MCF 10A (cell line): ENCODE measurements at places on chromosomes 6 and 20. TPM values are rescaled to one million over a fixed set of nuclear protein-coding genes. Genes with fewer than 3 reads are reported as not detected.

DNA sequence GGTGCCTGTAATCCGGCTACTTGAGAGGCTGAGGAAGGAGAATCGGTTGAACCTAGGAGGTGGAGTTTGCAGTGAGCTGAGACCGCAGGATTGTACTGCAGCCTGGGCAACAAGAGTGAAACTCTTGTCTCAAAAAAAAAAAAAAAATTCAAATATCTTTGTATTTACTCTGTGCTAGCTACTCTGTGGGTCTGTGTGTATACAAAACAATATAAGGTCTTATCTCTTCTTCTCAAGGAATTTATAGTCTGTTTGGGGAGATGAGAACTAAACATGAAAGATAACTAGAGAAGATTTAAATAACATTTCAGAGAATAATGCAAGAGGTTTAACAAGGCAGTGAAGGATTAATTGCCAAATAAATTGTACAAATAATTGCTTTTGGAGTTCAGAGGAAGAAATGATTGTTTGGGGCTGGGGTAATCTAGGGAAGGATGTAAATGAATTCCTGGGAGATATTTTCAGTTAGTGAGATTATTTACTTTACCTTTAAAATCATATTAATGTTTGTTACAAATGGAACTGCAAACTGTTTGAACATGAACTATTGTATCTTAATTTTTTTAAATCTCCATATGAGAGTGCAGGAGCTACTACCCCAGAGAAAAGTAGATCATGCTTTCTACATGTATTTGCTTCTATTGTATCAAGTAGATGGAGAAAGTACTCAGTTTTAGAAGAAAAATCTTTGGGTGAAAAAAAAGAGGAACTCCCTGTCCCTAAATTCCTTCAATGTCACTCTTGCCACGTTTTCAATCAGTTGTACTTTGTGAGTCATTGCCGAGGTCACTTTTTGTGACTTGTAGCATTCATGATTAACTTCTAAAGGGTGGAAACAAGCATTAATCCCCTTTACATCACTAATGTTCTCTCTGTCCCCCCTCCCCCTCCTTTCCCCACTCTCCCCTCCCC, 39.0 kb downstream of the NCOA3 start:
- DNase-seq = no peak

DNA sequence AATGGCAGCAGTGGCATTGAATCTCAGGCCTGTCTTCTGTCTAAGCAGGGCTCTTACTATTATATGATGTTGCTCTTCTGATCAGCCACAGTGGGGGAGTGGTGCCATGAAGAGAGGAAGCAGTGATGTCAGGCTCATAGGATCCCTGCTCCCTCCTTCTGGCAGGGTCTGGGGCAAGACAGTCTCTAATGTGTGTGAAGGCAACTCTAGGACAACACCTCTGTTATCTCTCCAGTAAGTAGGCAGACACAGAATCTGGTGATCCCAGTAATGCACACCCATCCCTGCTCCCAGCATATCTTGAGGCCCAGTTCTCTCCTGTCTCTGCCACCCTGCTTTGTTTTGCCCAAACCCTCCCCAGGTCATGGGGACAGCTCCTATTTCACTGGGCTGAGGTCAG, 8.8 kb downstream of the C20orf202 start:
- DNase-seq = no peak

DNA sequence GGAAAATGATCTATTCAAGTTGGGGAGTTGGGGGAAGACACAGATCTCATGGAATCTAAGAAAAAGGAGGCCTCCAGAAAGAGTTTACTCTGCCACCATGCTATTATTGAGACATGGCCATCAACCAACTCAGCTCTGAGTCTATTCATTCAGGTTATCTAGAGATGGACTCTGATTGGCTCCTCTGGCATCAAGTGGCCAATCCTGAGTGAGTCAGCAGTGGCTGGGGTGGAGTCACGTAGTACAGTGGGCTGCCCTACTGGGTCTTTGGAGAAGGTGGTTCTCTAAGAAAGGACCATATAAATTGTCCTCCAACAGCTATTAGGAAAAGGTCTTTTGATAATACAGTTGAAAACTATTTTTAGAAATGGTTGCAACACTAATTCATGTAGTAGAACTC, 42.1 kb downstream of the LYRM2 start:
- peak; percentile 6 for DNase-seq

DNA sequence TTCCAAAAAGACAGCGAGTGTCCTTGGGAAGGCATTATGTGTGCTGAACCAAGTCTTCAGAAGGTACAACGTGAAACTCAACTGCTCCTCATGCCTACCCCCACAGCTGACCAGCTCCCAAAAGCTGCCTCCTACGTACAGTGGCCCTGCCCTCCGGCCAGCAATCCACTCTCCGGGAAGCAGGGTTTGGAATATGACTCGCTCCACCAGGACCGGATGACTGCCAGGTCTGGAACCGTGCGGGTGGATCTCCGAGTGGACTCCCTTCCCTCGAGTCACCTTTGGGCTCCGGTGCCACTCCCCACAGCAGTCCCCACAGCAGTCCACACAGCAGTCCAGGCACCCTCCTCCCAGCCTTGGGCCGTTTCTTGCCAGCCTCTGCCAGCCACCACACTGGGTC, 4.3 kb downstream of the ZBTB46 start:
- DNase-seq = no peak

GRCh38 chr6:134345789-134346188, 27.9 kb upstream of the SGK1 start:
- no peak for DNase-seq

UST gene
- total RNA-seq = 10.0 and 10.8 TPM in 2 replicates

DNA sequence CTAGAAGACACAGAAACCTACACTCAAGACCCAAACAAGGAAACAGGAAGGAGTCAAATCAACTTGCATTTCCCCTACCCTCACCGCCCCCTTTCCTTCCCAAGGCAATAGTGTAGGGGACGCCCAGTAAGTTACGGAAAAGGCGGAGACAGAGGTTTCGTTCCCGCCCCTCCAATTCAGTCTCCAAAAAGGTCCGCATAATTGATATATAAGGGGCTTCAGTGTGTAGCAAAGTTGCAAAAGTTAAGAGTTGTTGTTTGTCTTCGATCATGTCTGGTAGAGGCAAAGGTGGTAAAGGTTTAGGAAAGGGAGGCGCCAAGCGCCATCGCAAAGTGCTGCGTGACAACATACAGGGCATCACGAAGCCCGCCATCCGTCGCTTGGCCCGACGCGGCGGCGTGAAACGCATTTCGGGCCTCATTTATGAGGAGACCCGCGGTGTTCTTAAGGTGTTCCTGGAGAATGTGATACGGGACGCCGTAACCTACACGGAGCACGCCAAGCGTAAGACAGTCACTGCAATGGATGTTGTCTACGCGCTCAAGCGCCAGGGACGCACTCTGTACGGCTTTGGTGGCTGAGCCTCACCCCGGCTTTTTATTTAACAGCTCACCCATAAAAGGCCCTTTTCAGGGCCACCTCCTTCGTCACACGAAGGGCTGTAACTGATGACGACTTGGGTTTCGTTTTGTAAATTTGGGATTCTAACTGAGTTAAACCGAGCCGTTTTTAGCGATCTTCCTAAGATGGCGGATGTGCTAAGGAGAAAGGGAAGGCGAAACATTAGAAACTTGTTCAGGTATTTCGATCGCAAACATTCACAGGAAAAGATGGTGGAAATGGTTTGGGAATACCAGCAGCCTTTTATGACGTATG, 124.6 kb upstream of the BTN3A2 start:
- no peak for DNase-seq

DNA sequence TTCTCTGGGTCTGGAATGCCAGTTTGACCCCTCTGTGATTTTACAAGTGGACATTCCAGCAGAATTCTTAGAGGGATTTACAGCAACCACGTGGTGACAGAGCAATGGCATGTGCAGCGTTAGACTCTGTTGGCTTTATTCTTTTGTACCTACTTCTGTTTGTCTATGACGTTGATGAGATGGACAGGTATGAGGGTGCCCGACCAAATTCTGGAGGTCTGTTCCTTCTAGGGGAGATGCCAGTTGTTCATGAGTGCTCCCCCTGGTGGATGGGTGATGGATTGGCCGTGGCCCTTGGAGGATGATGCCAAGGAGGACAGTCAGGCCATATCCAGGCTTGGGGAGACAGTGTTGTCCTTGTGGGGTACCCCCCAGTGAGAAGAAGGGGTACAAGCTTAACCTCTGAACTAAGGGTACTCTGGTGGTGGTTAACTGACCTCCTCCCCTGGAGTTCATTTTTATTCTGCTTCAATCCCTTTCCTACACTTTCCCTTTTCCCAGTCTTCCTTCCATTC, 198.6 kb downstream of the DTNBP1 start:
- peak; percentile 57 for DNase-seq

MLN gene
- not detected in 2 replicates for total RNA-seq

DNA sequence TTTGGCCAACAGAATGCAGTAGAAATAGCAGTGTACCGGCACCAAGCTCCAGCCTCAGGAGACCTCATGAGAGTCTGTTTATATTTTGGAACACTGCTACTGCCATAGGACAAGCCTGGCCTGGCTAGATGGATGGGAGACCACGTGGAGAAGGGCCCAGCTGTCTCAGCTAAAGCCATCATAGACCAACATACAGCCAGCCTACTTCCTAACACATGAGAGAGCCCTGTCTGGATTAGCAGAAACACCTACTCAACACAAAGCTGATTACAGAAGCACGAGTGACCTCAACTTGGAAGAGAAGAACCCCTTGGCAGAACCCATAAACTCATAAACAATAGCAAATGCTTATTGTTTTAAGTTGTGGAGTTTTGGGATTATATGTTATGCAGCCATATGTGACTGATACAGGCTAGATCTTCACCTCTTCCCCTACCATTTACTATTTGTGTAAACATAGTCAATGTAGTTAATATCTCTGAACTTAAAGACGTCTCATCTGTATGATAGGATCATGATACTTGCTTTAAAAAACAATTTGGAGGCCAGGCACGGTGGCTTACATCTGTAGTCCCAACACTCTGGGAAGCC, 199.4 kb upstream of the ZNF217 start:
- DNase-seq = no peak

SLC22A7 gene
- total RNA-seq = not detected in 2 replicates

DNA sequence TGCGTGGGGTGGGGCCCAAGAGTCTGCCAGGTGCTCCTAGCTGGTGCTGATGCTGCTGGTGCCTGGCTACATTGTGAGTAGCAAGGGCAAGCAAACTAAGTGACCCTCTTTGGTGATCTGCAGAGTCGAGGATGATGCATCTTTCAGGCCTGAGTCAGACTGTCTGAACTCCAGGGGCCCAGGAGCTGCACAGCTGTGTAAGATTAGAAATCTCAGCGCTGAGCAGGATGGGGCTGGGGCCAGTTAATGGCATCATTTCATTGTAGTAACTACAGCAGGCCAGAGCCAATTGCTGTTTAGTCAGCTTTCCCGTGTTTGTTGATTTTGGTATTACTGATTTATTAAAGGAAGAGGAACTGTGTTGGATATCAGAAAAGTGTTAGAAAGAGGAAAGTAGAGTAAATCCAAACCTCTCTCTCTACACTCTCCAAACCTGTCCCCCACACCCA, 365.2 kb downstream of the PAX1 start:
- no peak for DNase-seq

DNA sequence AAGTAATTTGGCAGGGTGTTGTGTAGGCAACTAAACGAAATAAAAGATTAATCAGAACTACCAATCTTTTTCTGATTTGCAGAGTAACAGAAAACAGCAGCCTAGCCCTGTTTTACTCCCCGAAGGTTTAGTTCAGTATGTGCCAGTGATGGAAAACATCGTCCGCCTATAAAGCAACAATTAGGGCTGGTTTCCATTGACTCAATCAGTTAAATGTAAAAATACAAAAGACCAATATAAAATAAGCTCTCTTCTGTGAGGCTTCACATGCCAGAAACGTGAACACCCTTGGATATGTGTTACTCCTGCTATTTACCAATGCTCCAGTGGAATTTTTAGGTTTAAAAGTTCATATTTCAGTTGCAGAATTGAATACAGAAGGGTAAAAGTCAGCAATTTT, 210.5 kb upstream of the RSPO3 start:
- no peak for DNase-seq

RSPO3 gene
- total RNA-seq = not detected in 2 replicates

ACTL10 gene
- total RNA-seq = 1.7 and 3.2 TPM in 2 replicates

COL20A1 gene
- total RNA-seq = 0.07 and 0.14 TPM in 2 replicates

LPA gene
- total RNA-seq = not detected in 2 replicates

DNA sequence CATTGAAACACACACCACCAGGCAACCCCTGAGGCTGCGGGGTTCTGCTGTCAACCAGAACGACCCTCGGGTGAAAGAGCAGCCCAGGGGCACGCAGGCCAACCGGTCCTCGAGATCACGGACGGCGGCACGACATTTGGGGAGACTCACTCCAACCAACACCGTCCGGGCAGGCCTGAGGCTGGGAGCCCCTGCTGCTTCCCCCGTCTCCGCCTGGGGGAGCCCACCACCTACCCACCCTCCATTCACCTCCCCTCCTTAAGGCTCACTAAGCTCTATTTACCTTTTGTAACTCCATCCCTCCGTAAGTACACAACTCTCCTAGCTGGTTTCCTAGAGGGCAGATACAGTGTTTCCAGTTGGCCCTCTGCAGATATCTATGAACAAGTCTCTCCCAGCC, 971.3 kb upstream of the DEFB115 start:
- DNase-seq = no peak

DNA sequence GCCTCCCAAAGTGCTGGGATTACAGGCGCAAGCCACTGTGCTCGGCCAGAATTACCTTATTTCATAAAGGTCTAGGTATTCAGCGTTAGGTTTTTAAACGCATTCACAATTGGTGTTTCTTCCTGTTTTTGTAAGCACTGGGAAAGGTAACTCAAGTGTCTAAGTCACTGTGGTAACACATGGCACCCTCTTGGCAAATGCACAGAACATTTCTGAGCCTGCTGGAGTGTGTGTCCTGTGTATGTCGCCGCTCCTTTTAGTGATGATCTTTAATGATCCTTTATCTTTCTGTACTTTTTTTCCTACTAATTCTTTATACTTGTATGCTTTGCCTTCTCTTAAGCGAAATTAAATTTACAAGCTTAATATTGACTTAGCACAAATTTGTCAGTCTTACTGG, 263.0 kb downstream of the ARID1B start:
- DNase-seq = no peak

GRCh38 chr6:159065091-159065490, 20.3 kb upstream of the TAGAP start:
- DNase-seq = no peak

POU5F1 gene
- 1.5 and 2.0 TPM in 2 replicates for total RNA-seq

DNA sequence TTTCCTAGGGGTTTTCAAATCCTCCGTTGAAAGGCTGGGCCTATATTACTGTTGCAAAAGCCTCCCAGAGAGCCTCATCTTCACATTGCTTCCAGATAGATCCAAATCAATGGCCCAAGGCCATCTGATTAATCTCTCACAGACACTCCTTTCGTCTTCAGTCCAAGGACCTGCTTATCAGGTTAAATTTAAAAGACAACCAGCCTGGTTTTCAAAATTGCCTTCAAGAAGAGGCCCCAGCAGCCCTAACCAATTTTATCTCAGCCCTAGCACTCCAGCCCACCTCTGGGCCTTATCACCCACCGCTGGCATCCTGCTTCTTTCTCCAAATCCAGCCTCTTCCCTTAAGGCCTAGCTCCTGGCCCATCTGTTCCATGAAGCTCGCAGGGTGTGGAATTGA, 15.5 kb upstream of the CCND3 start:
- DNase-seq = no peak

MYBL2 gene
- total RNA-seq = 16.4 and 44.3 TPM in 2 replicates
